ENCODE measurements at places on chromosomes 2 and 18.

DNA sequence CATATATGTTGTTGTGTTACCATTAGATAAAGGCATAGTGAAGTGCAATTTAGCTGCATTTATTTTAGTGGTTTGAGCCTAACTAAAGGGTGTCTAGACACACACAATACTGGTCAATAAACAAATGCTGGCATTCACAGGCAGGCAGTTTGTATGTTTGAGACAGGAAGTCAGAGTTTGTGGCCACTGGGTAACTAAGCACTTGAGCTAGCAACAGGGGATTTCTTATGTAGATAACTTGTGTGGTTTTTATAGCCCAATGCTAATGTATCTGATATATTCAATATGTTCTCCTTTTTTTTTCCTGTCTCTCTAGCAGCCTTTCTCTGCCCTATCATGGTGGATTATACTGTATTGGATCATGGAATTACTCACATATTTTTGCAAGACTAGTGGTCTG, 38.1 kb downstream of the LRRTM4 start:
- DNase-seq = no peak

GRCh38 chr2:230920167-230920566, 4.9 kb downstream of the GPR55 start:
- DNase-seq = no peak

DNA sequence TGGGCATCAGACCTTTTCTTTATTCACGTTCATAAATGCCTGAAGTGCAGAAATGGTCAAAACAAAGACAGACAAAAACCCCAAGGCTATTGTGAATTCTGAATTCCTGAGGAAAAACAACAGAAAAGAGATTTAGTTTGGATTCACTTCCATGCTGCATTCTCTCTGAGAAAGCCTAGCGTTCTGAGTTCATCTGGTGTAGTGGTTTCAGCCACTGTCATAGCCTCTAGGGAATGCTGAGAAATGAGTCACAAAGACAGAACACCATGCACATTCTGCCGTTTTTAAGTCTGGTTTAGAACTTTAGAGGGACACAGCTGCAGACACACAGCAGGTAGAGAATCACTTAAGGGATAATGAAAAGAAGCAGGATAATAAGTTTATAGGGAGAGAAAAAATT, 93.8 kb downstream of the LRP1B start:
- DNase-seq = peak; percentile 80

GRCh38 chr18:10057894-10058791, 144.3 kb downstream of the VAPA start:
- DNase-seq = peak; percentile 91

DNA sequence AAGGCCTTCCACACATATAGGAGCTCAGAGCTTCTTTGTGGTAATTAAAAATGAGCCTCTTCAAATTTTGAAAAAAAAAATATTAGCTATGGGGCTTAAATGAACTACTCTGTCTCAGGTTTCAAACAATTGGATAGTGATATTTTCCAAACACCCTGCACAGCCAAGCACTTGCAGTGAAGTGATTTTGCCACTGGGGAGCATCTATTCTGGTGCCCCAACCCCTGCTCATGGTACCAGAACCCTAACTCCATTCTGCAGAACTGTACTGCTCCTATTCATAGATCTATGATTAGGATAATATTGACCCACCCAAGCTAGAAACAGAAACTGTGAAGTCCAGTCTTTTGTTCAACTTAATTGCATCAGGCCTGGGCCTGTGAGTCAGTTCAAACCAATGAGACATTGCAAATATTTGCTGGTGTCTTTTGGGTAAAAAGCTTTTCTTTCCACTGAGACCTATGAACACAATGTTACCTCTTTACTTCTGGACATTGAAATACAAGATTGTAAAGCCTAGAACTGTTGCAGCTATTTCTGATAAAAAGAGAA, 324.0 kb downstream of the GALNT13 start:
- no peak for DNase-seq

- no peak for DNase-seq
Measured at GRCh38 chr18:57741273-57741672, 61.8 kb downstream of the ATP8B1 start.

Data from ELR (cell line).